ENCODE measurements at places on chromosomes 5 and 9.

GRCh38 chr5:129022599-129022998, 57.3 kb downstream of the SLC27A6 start:
- H3K27ac ChIP-seq: no peak overlapping the region
- H3K27me3 ChIP-seq: peaks cover 36% of the 10 kb centered on the region

DNA sequence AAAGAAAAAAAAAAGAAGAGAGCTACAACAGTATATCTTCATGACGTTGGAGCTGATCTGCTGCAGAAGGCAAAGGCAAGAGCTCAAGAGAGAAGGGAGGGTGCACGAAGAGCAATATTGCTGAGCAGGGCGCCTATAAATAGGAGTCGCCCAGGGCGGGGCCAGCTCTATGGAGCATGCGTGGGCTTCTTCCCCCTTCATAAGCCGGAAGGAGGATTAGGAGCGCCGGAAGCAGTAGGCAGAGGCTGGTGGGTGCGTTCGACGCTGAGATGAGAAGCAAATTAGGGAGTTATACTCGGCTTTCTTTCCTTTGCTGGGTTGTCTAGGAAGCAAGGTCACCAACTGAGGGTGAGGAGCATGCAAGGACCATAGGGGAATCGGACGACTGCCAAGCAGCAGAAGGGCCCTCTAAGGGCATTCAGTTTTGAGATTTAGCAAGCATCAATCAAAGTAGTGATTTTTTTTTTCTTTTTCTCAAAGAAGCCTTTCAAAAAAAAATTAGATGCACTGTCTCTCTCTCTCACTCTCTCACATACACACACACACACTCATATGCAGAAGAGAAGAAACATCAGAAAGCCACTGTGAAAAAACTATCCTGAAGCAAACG, 496.7 kb downstream of the ENC1 start:
- H3K27ac ChIP-seq: no peak overlapping the region
- H3K36me3 ChIP-seq: no peaks in the 10 kb centered on the region
- peaks cover 40% of the 10 kb centered on the region for H3K27me3 ChIP-seq
- no peak overlapping the region for H3K4me3 ChIP-seq
- DNase-seq: no peak

DNA sequence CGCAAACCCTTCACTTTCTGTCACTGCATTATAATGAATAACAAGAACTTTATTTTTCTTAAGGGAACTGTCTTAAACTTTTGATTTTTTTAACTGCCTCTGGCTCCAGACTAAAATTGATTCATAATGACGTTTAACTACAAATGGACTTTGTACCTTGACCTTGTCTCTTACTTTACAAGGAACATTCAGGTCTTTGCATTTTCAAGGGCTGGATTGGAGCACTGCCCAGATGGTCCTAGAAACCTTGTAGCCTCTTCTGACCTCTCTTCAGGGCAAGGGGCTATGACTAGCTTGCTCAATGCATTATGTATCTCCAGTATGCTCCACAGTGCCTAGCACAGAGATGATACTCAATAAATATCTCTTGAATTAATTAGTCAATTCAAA, 612.6 kb upstream of the CLINT1 start:
- H3K4me1 ChIP-seq: no peaks in the 10 kb centered on the region
- no peak for DNase-seq
- H3K27me3 ChIP-seq: peaks cover 8% of the 10 kb centered on the region
- no peak overlapping the region for H3K4me3 ChIP-seq
- H3K27ac ChIP-seq: no peak overlapping the region

GRCh38 chr9:2615497-2615896, 6.1 kb upstream of the VLDLR start:
- no peaks in the 10 kb centered on the region for H3K4me1 ChIP-seq
- H3K27ac ChIP-seq: no peak overlapping the region
- no peaks in the 10 kb centered on the region for H3K36me3 ChIP-seq
- no peak overlapping the region for H3K4me3 ChIP-seq
- H3K27me3 ChIP-seq: peaks cover 29% of the 10 kb centered on the region
- no peak for DNase-seq

- DNase-seq: no peak
- H3K4me1 ChIP-seq: no peaks in the 10 kb centered on the region
- no peak overlapping the region for H3K4me3 ChIP-seq
Measured at GRCh38 chr9:104800068-104800785, 36.3 kb downstream of the NIPSNAP3B start.

DNA sequence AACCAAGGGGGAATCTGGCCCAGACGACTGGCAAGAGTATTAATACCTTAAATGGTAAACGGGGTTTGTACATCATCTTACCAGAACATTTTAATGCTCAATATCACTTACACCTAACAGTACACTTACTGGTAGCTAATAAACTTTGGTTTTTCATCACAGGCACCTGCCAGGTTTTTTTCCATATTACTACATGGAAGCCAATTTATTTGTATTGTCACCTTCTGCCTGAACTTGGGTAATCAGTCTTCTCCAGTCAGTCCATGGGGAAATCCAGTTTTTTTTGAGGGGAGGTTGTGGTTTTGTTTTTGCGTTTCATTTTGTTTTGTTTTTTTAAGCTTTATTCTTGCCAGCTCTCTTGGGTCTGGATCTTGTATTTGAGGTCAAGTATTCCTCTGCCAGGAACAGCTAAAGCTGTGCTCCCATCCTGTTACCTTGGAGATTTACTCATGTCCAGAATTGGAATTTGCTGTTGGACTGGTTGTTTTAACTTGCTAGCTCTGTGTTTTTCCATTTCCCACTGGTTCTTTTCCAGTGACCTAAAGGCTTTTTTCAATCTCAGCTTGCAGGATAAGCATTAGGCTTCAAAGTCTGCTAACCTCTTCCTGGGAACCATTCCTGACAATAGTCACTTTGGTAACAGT, 11.1 kb upstream of the NADK2 start:
- no peak overlapping the region for H3K4me3 ChIP-seq
- DNase-seq: no peak
- no peaks in the 10 kb centered on the region for H3K4me1 ChIP-seq
- no peak overlapping the region for H3K27ac ChIP-seq

- no peaks in the 10 kb centered on the region for H3K4me1 ChIP-seq
- no peaks in the 10 kb centered on the region for H3K36me3 ChIP-seq
- DNase-seq: no peak
- H3K27me3 ChIP-seq: peaks cover 20% of the 10 kb centered on the region
- H3K27ac ChIP-seq: no peak overlapping the region
- no peak overlapping the region for H3K4me3 ChIP-seq
Measured at GRCh38 chr9:115069771-115070170, 48.2 kb downstream of the TNC start.

DNA sequence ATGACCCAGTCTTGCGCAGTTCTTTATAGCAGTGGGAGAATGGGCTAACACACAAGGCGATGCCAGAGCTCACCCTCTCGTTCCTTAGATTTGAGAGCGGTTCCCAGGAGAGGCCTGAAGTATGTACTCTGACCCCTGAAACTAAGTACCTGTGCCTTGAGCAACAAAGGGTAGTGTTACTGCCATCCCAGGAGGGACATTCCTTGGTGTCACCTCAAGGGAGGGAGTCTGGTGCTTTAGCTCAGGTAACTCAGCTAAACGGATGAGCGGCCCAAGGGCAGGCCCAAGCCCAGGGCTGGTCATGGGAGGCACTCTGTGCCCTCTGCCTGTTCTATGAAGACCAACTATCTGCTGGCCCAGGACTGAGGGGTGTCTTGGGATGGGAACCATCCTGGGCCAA, 20.2 kb downstream of the KYAT1 start:
- H3K27me3 ChIP-seq: no peaks in the 10 kb centered on the region
- no peaks in the 10 kb centered on the region for H3K36me3 ChIP-seq
- H3K4me3 ChIP-seq: no peak overlapping the region
- no peak for DNase-seq
- H3K27ac ChIP-seq: no peak overlapping the region

DNA sequence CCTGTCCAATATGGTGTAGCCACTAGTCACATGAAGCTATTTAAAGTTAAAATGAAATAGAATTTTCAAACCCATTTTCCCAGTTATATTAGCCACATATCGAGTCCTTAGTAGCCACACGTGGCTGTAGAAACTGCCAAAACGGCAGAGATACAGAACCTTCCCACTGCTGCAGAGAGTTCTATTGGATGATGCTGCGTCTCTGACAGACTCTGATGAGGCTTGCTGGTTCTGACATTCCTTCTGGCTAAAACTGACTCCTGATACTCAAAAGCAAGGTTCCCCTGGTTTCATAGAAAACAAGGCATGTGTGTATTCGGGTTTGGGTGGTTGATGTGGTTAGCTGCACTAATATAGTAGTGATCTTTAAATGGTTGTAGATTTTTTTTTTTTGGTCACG, 91.5 kb downstream of the TLE4 start:
- peaks cover 7% of the 10 kb centered on the region for H3K36me3 ChIP-seq
- peak overlapping the region; percentile 88 for H3K27ac ChIP-seq
- H3K27me3 ChIP-seq: no peaks in the 10 kb centered on the region
- H3K4me3 ChIP-seq: no peak overlapping the region

DNA sequence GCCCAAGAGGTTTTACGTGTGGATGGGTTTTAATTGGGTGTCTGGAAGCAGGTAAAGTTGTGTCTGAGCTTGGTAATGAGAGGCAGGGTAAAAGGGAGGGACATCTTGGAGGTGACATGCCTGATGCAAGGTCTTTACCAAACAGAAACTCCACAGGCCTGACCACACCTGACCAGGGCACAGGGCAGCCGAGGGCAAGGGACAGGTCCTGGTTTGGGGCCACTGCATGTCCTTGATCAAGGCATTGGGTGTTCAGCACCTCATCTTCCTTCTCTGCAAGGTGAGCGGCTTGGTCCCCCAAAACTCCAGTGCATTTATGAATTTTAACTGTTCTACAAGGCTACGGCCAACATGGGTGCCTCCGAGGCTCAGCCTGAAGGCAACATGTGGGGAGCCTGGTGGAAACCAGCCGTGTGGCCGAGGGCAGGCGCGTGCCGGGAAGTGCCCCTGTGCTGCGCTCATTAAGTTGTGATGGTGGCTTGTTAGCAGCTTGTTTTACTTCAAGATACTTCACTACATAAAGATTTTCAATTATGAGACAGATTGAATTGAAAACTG, 30.7 kb upstream of the LPCAT1 start:
- peaks cover 38% of the 10 kb centered on the region for H3K27me3 ChIP-seq
- no peak for DNase-seq
- H3K36me3 ChIP-seq: no peaks in the 10 kb centered on the region
- H3K4me1 ChIP-seq: no peaks in the 10 kb centered on the region
- no peak overlapping the region for H3K4me3 ChIP-seq

- DNase-seq: no peak
- no peak overlapping the region for H3K27ac ChIP-seq
- no peaks in the 10 kb centered on the region for H3K36me3 ChIP-seq
- peaks cover 3% of the 10 kb centered on the region for H3K4me1 ChIP-seq
- H3K27me3 ChIP-seq: peaks cover 56% of the 10 kb centered on the region
Measured at GRCh38 chr9:35980289-35981011, 22.5 kb upstream of the OR2S2 start.

DNA sequence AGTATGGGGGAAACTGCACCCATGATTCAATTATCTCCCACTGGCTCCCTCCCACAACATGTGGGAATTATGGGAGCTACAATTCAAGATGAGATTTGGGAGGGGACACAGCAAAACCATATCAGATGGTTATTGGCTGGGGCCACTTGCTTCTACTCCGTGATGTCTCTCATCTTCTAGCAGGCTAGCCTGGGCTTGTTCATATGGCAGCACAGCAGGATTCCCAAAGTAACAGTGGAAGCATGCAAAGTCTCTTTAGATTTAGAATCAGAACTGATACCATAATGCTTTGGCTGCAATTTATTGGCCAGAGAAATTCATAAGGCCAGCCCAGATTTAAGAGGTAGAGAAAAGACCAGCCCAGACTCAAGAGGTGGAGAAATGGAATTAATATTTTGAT, 126.2 kb downstream of the PTTG1 start:
- no peak for DNase-seq
- H3K27me3 ChIP-seq: peaks cover 8% of the 10 kb centered on the region
- no peaks in the 10 kb centered on the region for H3K4me1 ChIP-seq

- no peak overlapping the region for H3K27ac ChIP-seq
- H3K27me3 ChIP-seq: peaks cover 4% of the 10 kb centered on the region
- H3K4me3 ChIP-seq: no peak overlapping the region
Measured at GRCh38 chr9:570187-570586, 271.3 kb upstream of the DMRT1 start.

DNA sequence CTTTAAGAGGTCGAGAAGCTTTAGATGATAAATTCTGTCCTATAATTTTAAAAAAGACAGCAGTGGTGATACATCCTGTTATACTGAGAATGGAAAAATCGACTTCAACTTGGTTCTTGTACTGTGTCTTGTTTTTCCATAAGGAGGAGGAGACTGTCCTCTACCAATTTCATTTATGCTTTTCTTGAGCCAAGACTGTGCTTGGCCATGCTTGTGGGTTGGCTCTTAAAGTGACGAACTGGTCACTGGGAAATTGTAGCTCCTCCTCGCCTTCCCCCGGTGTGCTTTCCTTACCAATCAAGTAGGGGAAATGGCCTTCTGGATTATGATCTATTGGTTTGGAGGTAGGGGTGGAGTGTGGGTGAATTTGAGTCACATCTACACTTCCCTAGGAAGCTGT, 67.1 kb upstream of the HSPB3 start:
- no peaks in the 10 kb centered on the region for H3K36me3 ChIP-seq
- H3K27me3 ChIP-seq: peaks cover 26% of the 10 kb centered on the region
- no peaks in the 10 kb centered on the region for H3K4me1 ChIP-seq
- no peak for DNase-seq

DNA sequence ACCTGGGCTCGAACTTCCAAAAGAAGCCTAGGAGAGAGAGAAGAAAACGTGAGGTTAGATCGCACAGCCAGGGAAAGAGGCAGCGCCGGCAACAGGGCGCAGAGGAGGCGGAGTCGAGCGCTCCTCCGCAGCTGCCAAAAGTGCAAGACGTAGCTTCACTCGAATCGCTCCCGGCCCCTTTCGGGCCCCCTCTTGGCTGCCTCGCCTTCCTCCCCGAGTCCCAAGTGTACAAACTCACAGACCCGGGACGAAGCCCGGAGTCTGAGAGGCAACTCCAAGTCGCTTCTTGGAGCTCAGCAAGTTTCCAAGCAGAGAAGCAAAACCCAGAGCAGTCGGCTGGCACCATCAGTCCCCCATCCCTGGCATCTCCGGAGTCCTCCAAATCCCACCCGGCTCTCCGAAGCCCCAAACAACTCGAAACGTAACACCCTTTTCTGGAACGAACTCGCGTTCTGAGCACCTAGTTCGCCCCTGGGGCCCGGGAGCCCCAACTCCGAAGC, 1.2 kb downstream of the MIER3 start:
- peak overlapping the region; percentile 96 for H3K27ac ChIP-seq
- H3K4me3 ChIP-seq: peak overlapping the region; percentile 96
- peaks cover 2% of the 10 kb centered on the region for H3K36me3 ChIP-seq

DNA sequence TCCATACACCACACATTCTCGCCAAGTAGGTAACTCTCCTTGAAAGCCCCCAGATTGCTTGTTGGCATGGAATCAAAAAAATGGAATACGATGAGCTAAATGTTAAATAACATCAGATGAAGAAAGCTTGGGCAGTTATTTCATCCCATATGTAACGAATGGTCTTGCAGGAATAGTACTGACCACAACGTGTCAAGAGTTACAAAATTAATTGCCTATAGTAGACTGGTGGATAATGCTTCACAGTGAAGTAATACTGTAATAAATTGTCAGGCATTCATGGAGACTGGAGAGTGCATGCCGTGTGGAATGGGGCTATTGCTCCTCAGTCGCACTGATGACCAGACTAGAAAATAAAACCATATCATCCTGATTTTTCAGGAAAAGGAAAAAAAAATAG, 1628.7 kb downstream of the MAT2B start:
- H3K27me3 ChIP-seq: no peaks in the 10 kb centered on the region
- H3K27ac ChIP-seq: no peak overlapping the region
- no peaks in the 10 kb centered on the region for H3K4me1 ChIP-seq
- no peaks in the 10 kb centered on the region for H3K36me3 ChIP-seq

All from T-helper 17 cell (primary cell).